T-helper 17 cell (primary cell): ENCODE measurements at places on chromosomes 7 and 10. TPM values are rescaled to one million over a fixed set of nuclear protein-coding genes. Genes with fewer than 3 reads are reported as not detected.
A peak's percentile ranks its signal among the peaks of the same experiment; 100 is the strongest.

Gene AP5Z1
- 112 TPM for total RNA-seq

Gene IKZF1
- total RNA-seq = 301 TPM

Gene CUBN
- total RNA-seq = 5.3 TPM

GRCh38 chr10:35420044-35420443, 83.7 kb downstream of the CCNY start:
- H3K4me3 ChIP-seq = peak overlapping the region; percentile 21
- H3K27ac ChIP-seq = no peak overlapping the region
- H3K27me3 ChIP-seq = no peaks in the 10 kb centered on the region
- peaks cover 55% of the 10 kb centered on the region for H3K4me1 ChIP-seq
- H3K36me3 ChIP-seq = no peaks in the 10 kb centered on the region

GRCh38 chr7:15682751-15683245, 3.7 kb downstream of the MEOX2 start:
- H3K4me3 ChIP-seq = no peak overlapping the region
- H3K27ac ChIP-seq = no peak overlapping the region
- H3K4me1 ChIP-seq = no peaks in the 10 kb centered on the region
- H3K27me3 ChIP-seq = peaks cover 31% of the 10 kb centered on the region
- no peak for DNase-seq

DNA sequence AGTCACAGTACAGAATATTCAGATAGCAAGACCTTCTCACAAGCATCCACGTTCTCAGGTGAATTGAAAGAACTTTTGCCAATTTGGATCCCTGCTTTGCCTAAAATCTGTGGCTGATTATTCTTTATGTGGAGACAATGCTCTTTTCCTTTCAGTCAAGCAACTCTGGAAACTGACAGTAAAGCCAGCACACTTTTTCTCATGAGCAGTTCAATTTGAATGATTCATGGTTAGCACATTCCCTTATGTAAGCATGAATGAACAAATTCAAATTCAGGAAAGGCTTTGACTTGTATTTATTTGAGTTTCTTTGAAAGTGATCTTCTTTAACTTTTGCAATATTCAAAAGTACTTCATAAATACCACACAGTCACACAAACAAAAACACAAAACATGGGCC, 57.6 kb downstream of the MEOX2 start:
- no peak overlapping the region for H3K27ac ChIP-seq
- no peaks in the 10 kb centered on the region for H3K4me1 ChIP-seq
- no peaks in the 10 kb centered on the region for H3K36me3 ChIP-seq

Gene SORCS1
- not detected for total RNA-seq

GRCh38 chr10:6525599-6526165, 54.4 kb downstream of the PRKCQ start:
- H3K27me3 ChIP-seq = no peaks in the 10 kb centered on the region
- H3K4me3 ChIP-seq = no peak overlapping the region
- peaks cover 13% of the 10 kb centered on the region for H3K36me3 ChIP-seq
- no peak for DNase-seq

DNA sequence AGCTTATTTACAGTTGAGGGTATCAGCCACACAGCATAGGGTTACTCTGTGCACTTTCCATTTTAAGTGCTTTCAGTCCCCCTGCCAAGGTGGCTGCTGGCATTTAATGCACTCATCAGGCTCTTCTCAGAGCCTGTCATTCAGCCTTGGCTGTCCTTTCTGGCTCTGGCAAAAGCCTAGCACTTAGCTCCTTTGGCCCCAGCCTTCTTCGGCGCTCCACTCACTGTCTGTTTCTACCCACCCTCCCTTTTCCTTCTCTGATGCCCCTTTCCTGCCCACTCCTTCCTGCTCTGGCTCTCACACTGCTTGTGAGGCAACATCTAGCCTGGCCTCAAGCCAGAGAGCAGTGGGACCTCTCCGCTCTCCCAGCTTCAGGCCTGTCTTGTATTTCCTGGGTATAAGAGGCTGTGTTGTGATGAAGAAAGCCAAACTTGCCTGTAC, 60.2 kb downstream of the WIPF3 start:
- H3K4me1 ChIP-seq = peaks cover 3% of the 10 kb centered on the region
- H3K27ac ChIP-seq = no peak overlapping the region
- H3K4me3 ChIP-seq = no peak overlapping the region
- H3K36me3 ChIP-seq = peaks cover 2% of the 10 kb centered on the region

GRCh38 chr10:108849688-108850087, 1073.6 kb downstream of the XPNPEP1 start:
- H3K27ac ChIP-seq = no peak overlapping the region
- H3K4me3 ChIP-seq = no peak overlapping the region
- no peak for DNase-seq
- H3K36me3 ChIP-seq = no peaks in the 10 kb centered on the region
- H3K27me3 ChIP-seq = no peaks in the 10 kb centered on the region

GRCh38 chr7:116122972-116123595, 87.3 kb upstream of the TES start:
- H3K4me3 ChIP-seq = no peak overlapping the region
- no peak overlapping the region for H3K27ac ChIP-seq
- DNase-seq = no peak
- peaks cover 41% of the 10 kb centered on the region for H3K27me3 ChIP-seq
- no peaks in the 10 kb centered on the region for H3K36me3 ChIP-seq
- H3K4me1 ChIP-seq = peaks cover 3% of the 10 kb centered on the region

Gene GIMAP6
- total RNA-seq = 48.3 TPM

GRCh38 chr10:72104472-72105097, 16.2 kb upstream of the SPOCK2 start:
- H3K27ac ChIP-seq = peak overlapping the region; percentile 91
- peaks cover 8% of the 10 kb centered on the region for H3K36me3 ChIP-seq
- no peak for DNase-seq
- no peak overlapping the region for H3K4me3 ChIP-seq
- no peaks in the 10 kb centered on the region for H3K27me3 ChIP-seq

DNA sequence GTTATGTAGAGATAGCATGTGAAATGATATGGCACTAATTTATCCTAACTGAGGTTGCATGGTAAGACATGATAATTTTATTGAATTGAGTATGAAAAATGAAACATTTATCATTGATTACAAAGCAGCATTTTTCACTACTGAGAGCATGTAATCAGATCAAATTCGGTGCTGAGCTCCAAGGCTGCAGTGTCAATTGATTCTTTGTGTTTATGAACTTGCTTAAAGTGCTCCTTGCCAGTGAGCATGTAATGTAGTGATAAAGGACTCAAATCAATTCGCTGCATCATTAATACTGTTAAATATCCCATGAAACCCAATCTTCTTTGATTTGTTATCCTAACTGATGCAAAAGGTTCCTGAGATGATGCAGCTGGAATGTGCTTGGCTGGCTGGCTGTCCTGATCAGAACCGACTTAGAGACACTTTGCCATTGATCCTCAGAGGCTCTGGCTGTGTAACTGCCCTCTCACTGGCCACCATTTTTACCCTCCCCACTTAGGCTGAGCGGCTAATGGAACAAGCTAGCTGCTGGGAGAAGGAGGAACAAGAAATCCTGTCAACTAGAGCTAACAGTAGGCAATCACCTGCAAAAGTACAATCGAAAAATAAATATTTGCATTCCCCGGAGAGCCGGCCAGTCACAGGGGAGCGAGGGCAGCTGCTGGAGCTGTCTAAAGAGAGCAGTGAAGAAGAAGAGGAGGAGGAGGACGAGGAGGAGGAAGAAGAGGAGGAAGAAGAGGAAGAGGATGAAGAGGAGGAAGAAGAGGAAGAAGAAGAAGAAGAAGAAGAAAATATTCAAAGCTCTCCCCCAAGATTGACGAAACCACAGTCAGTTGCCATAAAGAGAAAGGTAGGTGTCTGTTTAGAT, 89.8 kb upstream of the SAMD8 start:
- peaks cover 15% of the 10 kb centered on the region for H3K36me3 ChIP-seq
- H3K4me3 ChIP-seq = no peak overlapping the region
- no peaks in the 10 kb centered on the region for H3K27me3 ChIP-seq

GRCh38 chr10:133445268-133445732, 8.4 kb upstream of the SCART1 start:
- no peaks in the 10 kb centered on the region for H3K27me3 ChIP-seq
- H3K36me3 ChIP-seq = peaks cover 5% of the 10 kb centered on the region
- H3K27ac ChIP-seq = no peak overlapping the region
- no peak overlapping the region for H3K4me3 ChIP-seq
- no peak for DNase-seq

Gene WDFY4
- 2.1 TPM for total RNA-seq

DNA sequence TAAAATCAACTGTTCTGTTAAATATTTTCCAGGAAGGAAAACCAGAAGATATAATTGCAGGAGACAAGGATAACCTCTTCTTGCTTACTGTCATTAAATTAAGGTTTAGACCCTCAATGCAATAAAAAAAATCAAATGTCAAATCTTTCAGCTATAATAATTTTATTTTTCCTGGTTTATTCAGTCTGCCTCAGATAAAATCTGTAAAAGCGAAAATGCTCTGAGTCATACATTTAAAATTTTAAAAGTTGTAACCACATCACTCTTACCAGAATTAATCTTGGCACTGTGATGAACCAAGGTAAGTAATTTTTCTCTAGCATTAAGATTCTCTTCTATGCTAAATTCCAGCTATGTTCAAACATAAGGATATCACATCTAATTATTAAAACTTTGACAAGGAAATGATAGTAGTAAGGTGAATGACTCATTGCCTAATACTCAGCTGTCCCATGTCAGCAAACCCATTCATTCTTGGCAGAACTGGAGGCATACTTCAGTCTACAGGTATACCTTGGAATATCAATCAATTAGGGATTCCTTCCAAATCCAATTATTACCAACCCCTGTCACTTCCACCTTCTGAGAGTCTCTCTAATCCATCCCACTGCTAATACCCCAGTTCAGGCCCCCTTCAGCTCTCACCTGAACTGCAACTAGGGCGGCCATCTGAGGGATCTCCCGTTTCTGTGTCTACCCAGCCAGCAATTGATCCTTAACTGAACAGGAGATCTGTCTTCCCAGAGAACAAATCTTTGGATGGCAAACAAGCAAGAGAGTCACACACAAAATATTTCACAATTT, 434.1 kb downstream of the GRM8 start:
- no peak for DNase-seq
- H3K36me3 ChIP-seq = no peaks in the 10 kb centered on the region
- H3K27me3 ChIP-seq = no peaks in the 10 kb centered on the region
- H3K4me1 ChIP-seq = no peaks in the 10 kb centered on the region
- no peak overlapping the region for H3K27ac ChIP-seq
- no peak overlapping the region for H3K4me3 ChIP-seq

- H3K27ac ChIP-seq = no peak overlapping the region
- no peak overlapping the region for H3K4me3 ChIP-seq
- H3K4me1 ChIP-seq = peaks cover 7% of the 10 kb centered on the region
- peaks cover 5% of the 10 kb centered on the region for H3K36me3 ChIP-seq
Observed at GRCh38 chr7:26087321-26088091, 64.5 kb upstream of the NFE2L3 start.

Gene OLAH
- total RNA-seq = 3.8 TPM

Gene NODAL
- not detected for total RNA-seq

GRCh38 chr7:156156734-156157408, 344.6 kb upstream of the SHH start:
- H3K27me3 ChIP-seq = peaks cover 16% of the 10 kb centered on the region
- no peaks in the 10 kb centered on the region for H3K36me3 ChIP-seq
- no peak overlapping the region for H3K27ac ChIP-seq

GRCh38 chr7:143234533-143234875, 12.7 kb downstream of the TAS2R40 start:
- no peak overlapping the region for H3K27ac ChIP-seq
- DNase-seq = no peak
- peaks cover 2% of the 10 kb centered on the region for H3K36me3 ChIP-seq
- no peaks in the 10 kb centered on the region for H3K4me1 ChIP-seq
- H3K27me3 ChIP-seq = no peaks in the 10 kb centered on the region

GRCh38 chr7:1370738-1371137, 88.5 kb downstream of the MICALL2 start:
- no peak overlapping the region for H3K4me3 ChIP-seq
- no peak for DNase-seq
- H3K36me3 ChIP-seq = no peaks in the 10 kb centered on the region
- H3K27ac ChIP-seq = no peak overlapping the region

GRCh38 chr10:43696909-43697483, 48.3 kb upstream of the ZNF32 start:
- DNase-seq = no peak
- no peak overlapping the region for H3K27ac ChIP-seq
- H3K4me1 ChIP-seq = peaks cover 2% of the 10 kb centered on the region

DNA sequence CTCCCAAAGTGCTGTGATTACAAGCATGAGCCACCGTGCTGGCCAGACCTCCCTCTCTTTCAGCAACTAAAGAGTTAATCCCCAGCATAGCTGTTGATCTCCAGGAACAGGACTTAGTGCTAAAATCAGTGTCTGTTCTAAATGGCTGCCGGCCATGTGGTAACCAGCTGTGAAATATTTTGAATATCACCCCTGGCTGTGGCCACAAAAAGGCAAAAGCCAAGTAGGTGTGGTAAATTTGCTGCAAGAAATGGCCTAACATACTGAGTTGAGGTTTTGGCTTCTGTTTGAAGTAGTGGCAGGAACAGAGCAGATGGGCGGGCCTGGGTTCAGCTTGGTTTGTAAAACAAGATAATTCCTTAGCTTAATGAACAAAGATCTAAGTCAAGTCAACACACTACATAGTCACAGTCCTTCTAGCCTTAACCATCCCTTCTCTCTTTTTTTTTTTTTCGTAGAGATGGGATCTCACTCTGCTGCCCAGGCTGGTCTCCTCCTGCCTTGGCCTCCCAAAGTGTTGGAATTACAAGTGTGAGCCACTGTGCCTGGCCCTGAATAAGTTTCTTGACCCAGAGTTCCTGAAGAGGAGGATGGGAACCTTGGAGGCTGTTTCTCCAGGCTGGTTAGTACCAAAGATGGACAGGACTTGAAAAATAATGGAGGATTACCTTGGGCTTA, 22.7 kb upstream of the AGFG2 start:
- H3K36me3 ChIP-seq = no peaks in the 10 kb centered on the region
- no peak for DNase-seq
- H3K4me1 ChIP-seq = peaks cover 19% of the 10 kb centered on the region
- peak overlapping the region; percentile 72 for H3K4me3 ChIP-seq
- H3K27me3 ChIP-seq = no peaks in the 10 kb centered on the region

Gene RPS24
- 1,044 TPM for total RNA-seq

DNA sequence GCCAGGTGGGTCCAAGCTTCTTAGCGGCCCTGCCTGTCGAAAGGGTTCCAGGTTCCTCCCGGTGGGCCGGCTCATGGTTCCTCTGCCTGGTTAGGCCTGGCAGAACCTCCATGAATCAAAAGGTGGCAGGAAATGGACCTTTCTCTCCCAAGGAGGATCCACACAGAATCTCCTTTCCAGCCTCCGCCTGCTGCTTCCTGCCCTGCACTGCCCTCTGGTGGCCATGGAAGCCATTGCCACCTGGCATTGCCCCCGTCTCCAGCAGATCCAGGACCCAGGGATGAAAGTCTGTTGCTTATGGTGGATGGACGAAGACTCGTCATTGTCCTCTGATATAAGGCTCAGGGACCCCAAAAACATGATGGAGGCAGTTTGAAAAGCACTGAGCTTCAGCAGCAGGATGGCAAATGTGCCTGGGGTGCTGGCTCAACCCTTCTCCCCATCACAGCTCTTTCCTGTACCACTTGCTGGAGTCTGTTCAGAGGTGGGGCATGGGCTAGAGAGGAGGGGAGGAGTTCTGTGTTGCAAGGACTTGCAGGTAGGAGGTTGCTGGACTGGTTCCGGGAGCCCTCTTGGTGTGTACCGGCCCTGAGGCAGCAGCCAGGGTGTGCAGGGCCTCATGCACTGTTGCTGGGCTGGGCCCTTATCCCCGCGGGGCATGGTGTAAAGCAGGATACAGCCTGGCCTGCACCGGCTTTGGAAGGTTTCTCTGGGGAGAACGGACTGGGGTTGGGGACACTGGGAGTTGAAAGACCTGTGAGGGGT, 11.3 kb upstream of the INMT start:
- DNase-seq = peak; percentile 67
- H3K4me3 ChIP-seq = no peak overlapping the region
- H3K36me3 ChIP-seq = peaks cover 2% of the 10 kb centered on the region
- H3K4me1 ChIP-seq = peaks cover 36% of the 10 kb centered on the region
- no peak overlapping the region for H3K27ac ChIP-seq
